SK-N-MC (cell line): ENCODE measurements at places on chromosomes 3 and 15.
A peak's percentile ranks its signal among the peaks of the same experiment; 100 is the strongest.

- DNase-seq, result no peak
These were observed 1074.1 kb downstream of the SI start for GRCh38 chr3:164004205-164004604.

DNA sequence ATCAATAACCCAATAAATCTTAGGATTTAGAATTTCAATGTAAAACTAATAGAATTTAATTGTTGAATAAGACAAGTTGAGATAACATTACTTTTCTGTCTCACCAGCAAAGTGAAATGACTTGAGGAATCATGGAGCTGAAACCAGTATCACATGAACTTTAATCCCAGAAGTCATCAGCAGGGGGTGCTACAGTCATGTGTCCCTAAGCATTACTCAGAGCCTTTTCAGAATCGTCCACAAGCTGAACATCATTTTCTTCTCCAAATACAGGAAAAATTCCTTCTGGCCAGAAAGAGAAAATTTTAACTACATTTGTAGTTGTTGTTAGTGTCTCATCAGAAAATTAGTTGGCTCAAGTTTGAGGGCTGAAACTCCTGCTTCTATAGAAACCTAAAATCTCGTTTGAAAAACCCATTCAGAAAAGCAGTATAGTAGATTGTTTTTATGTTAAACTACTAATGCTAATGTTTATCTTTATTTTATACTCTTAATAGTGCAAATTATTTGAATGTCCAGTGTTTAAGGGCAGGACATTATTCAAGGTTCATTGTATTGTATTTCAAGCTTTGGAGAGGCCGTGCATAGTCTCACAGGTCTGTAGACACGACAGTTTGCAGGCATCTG, 384.1 kb downstream of the PLOD2 start:
- DNase-seq, result peak; percentile 76

DNA sequence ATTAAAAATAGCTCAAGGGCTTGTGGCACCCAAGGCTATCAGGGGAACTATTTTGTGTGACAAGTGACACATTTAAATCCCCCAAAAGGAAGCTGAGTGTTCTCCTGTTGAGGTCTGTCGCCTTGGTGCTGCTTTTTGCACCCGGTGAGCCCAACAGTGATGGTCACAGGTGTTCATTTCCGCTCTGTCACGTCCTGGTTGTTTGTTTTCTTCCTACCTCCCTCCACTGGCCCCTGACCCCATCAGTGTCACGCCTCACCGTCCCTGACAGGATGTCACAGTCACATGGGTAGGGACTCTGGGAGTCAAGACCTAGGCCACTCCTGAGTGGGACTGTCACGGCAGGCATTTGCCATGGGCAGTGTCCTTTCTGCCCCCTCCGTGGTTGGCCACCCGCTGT, 11.2 kb downstream of the SLCO3A1 start:
- no peak for DNase-seq

DNA sequence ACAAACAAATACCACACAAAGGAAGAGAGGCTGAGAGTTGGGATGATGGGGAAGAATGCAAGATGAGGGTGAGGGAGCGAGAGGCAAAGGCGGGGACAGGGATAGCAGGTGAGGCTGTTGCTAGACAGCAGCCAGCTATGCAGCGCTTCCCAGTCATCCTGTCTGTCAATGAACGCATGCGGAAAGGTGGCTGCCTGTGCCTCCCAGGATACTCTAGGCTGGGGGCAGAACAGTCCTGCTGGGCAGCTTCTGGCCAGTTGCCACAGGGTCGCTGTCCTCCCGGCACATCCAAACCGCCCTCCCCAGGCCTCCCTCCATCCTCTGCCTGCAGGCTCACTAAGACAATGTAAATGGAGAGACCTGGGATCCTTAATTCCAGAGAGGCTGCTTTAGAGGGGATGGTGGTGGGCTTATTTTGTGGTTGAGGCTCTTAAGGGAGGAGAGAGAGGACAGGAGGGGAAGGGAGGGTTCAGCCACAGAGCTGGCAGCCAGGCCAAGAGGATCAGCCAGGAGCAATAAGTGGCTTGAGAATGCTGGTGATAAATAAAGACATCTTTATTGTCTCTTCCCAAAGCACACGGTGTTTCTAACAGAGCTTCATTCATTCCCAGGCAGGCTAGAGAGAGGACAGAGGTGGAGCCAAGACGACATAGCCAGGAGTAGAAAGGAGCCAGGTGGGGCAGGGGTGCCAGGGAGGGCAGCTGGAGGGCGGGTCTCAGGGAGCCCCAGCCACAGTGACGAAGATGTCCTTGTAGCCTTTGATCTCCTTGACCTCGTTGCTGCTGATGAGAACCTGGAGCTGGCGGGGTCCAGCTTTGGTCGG, 9.2 kb upstream of the TGM5 start:
- no peak for DNase-seq

DNA sequence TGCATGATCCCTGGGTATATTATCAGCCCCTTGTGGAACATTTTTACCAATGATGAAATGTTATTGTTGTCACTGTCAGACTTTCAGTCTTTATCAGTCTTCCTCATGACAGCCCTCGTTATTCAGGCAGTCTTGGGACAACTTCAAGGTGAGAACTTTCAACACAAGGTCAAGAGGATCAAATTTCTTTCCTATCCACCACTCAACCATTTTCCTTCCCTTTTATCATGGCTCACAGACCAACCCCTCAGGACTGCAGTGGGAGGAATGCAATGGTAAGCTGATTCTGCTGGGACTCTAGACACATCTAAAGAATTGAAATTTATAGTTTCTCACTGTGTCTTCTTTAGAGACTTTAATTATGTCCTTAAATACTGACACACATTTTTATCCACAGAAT, 107.0 kb upstream of the LSAMP start:
- DNase-seq, result no peak

- no peak for DNase-seq
These were observed 28.5 kb downstream of the GREM1 start for GRCh38 chr15:32746116-32746857.

DNA sequence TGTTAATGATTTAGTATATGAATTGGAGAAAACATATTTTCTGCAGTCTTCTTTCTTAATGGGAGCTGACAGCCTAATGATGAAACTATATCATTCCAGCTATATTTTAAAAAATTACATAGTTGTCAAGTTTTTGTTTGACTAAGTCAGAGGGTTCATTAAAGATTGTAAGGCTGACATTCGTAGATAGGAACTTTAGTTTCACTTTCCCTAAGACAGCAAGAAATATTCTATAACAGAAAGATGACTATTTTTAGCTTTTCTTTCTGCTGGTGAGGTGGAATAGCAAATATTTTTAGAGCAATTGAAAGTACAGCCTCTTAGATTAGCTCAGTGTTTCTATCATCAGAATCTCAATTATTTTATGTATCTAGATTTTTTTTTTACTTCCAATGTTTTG, 60.2 kb downstream of the PIAS1 start:
- no peak for DNase-seq

DNA sequence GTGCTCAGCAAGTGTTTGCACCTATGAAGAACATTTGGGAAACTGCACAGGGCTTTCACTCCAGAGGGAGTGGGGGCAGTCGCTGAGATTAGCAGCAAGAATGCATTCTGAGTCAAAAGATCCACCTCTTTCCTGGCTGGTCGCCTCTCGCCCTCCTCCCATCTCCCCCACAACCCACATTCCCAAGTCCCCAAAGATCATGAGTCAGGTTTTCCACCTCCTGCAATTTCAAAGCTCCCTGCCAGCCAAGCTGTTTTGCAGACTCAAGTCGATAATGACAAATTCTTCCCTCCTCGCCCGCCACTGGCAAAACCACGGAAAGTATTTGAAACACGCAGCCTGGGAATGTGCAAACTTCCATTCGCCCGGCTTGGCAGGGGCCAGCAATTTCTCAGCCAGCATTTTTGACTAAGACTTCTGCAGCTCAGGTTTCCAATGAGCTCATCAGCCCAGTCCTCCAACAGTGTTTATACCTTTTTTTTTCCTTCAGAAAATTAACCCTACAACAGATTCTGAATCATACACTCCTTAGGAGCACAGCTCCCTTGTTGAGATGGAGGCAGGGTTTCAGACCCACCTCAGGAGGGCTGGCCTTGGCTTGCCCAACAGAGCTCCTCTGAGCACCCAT, 181.4 kb downstream of the SMAD6 start:
- DNase-seq, result peak; percentile 88

DNA sequence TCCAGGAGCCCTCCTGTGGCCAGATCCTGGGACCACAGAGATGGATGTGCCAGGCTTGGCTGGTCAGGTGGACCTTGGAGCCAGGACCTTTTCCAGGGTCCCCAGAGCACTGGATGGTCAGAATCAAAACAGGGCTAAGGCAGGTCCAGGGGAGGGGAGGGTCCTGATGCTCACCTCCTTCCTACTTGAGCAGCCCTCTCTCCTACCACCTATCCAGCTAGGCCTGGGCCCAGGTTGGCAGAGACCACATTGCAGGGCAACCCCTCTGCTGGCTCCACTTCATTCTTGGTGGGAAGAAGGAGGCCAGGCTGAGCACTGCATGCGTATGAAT, 28.5 kb upstream of the SFMBT1 start:
- DNase-seq, result no peak

DNA sequence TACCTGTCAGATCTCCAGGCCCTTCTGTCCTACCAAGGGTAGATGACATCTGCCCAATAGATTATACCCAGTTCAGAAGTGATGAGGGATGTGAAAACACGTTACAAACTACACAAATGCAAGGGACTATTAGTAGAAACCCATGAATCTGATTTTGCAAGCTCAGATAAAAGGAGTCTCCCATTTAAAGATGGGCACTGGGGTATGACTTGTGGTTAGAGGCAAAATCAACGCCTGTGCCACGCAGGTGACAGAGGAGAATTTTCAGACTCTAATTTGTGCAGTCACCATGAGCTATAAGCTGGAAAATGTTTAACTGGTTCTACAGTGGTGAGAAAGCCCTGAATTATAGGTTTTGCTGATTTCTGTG, 184.4 kb upstream of the LPP start:
- no peak for DNase-seq

DNA sequence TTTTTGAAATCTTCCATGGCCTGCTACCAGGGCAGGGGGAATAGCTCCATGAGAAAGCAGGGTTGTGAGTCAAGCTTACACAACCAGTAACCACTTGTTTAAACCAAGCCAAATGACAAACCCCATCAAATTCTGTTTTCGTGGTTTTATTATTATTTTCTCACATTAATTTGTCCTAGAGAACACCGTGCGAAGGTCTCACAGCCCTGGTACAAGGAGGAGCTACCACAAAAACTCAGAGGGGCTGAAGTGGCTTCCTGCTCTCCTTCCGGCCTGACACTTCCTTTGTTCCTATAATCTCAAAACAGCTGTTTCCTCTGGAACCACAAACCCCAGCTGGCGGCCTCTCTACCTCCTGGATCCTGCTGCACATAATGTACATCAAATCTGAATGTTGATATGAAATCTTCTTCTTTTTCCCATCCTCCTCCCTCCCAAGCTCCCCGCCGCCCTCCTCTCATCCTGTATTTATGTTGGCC, 375.9 kb downstream of the MCTP2 start:
- peak; percentile 42 for DNase-seq

DNA sequence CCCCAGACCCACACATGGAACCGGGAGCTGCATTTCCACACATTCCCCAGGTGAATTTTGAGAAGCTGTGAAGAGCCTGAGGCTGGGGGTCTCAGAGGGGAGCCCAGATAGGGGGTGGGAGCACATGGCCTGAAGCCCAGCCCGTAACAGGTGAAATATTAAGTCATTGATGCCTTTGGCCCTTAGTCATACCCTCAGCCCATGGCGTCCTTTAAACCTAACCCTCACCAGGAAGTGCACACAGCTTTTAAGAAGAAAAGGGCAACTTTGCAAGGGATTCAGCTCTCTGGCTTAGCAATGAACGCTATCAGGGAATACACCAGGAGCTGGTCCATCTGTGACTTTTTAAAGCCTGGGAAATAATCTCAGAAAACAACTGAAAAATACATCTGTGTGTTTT, 40.6 kb downstream of the WNT7A start:
- DNase-seq, result no peak

GRCh38 chr3:134867277-134867676, 72.2 kb downstream of the EPHB1 start:
- no peak for DNase-seq

GRCh38 chr3:52317208-52318000, 1.3 kb downstream of the DNAH1 start:
- DNase-seq, result no peak

GRCh38 chr3:115284980-115285379, 137.9 kb upstream of the ZBTB20 start:
- no peak for DNase-seq

DNA sequence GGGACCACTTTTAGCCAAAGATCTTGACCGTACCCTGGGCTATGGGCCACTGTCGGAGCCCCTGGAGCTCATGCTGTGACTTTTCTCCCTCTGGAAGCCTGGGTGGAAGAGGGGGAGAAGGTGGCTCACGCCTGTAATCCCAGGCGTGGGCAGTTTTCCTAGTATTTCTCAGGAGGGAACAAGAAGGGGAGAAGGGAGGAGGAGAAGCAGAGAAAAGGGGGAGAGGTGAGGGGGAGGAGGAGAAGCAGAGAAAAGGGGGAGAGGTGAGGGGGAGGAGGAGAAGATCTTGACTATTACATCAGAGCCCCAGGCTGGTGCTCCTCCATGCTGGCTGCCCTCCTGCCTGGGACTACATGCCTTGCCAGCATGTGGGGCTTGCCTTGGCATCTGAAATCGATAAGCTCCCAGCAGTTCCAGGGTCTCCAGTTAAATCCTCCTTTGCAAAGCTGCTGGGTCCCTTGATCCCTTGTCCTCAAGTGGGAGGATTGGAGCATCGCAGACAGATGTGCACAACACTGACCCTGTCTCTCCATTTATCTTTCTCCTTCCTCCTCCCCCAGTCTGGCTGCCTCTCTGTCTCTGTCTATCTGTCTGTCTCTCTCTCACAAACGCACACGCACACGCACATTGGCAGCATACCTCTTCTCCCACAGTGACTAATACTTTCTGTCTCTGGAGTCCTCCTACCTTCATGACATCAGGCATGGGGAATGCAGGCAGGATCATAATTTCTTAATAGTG, 41.6 kb downstream of the MRAS start:
- no peak for DNase-seq

DNA sequence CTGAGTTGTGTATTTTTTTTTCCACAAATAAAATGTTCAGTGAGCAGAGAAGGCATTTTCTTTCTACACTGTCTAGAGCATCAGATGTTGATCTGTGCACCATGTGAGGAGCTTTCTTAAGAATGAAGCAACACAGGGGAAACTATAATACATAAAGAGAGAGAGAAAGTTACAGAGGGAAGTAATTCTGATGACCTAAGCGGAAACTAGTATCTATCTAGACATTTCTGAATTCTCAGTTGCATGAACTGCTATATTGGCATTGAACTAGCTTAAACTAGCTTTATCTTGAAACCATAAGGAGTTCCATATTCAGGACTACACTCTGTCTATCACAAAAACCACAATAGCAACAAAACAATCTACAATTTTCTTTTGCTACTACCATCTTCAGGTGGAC, 822.4 kb downstream of the VGLL3 start:
- peak; percentile 32 for DNase-seq

- no peak for DNase-seq
These were observed 156.6 kb downstream of the MECOM start for GRCh38 chr3:169506956-169507355.
